Omental fat pad (tissue), 4 donors: ENCODE measurements at places on chromosomes 2 and 18.

DNA sequence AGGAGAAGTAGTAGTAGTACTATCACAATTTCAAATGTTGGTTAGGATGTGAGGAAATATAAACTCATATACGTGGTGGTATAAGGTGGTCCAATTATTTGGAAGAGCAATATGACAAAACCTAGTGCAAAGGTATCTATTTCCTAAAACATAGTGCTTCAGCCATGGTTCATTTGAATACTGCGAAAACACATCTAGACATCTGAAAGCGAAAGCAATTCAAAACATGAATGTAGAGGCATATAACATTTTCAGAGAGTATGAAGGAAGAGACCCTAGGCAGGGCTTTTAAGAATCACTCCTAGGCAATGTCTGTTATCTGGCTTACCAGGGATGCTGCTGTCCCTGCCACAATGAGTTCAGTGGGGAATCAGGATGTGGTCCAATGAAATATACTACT is 1085.8 kb downstream of the TDRD15 start:
- no peak for DNase-seq

- DNase-seq = no peak
Observed at GRCh38 chr18:68104036-68104435, 587.5 kb upstream of the DSEL start.

GRCh38 chr2:173866874-173867618 is 98.1 kb downstream of the SP3 start:
- no peak for DNase-seq

GRCh38 chr18:23066060-23066459 is 69.2 kb upstream of the CABLES1 start:
- DNase-seq = no peak

- DNase-seq = no peak
Observed at GRCh38 chr2:197897960-197898678, 93.7 kb downstream of the PLCL1 start.

DNA sequence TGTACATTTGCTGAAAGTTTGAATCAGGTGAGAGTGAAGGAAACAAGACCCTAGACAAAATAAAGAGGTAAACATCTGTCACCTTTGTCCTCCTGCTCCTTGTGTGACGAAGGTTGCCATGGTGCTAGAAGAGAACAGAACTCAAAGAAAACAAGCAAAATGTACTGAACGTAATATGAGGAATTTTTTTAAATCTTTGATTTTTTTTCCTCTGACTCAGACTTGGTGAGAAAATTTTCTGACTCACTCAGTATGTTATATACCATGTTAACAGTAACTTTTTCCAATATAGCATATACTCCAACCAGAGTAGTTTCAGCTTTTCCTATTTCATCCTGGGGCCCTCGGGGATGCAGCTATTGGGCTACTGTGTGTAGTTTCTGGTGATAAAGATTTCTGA is 2114.6 kb upstream of the PIK3C3 start:
- DNase-seq = no peak

- no peak for DNase-seq
Observed at GRCh38 chr2:16652296-16653082, 13.1 kb downstream of the CYRIA start.

- DNase-seq = no peak
Observed at GRCh38 chr2:119248311-119248710, 24.7 kb downstream of the STEAP3 start.

- DNase-seq = no peak
Observed at GRCh38 chr2:182349268-182349667, 77.6 kb downstream of the PDE1A start.

- no peak for DNase-seq
Observed at GRCh38 chr2:207088839-207089238, 76.9 kb downstream of the KLF7 start.

DNA sequence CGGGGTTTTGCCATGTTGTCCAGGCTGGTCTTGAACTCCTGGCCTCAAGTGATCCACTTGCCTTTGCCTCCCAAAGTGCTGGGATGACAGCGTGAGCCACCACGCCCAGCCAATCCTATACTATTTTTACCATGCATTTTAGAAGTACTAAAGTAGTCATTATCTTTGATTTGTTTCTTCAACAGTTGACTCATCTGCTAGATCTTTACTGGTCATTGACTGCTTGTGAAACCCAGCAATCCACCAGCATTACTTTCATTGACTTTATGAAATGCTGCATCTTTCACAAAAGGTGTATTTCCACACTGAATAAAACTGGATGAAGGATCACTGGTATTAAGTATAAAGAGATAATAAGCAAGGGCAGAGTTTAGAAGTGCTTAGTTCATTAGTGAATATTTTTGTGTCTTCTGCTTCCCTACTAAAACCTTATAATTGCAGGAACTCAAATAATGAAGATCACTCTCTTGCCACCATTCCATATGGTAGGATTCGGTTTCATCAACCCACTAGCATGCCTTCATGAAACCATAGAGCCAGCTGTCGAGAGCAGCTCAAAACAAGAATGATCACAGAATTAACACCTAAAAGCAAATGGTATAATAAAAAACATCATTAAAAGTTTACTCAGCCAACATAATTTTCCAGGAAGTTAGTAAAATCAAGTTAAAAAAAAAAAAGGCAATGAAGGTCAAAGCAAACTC is 33.1 kb downstream of the IRS1 start:
- no peak for DNase-seq

DNA sequence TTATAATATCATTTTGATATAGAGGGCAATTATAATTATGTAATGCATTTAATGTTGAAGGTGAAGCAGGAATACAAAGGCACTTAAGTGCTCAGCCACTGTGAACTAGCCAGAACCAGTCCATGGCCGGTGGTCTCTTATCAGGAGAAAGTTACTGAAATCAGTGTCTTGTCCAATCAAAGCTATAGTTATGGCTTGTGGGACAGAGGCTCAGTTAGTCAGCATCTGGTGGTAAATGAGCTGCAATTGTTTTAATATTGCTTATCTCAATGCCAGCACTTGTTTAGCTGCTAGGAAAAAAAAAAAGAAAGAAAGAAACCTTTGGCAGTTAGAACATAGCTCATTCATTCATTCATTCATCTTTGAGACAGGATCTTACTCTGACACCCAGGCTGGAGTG is 3.8 kb upstream of the ALS2 start:
- no peak for DNase-seq

DNA sequence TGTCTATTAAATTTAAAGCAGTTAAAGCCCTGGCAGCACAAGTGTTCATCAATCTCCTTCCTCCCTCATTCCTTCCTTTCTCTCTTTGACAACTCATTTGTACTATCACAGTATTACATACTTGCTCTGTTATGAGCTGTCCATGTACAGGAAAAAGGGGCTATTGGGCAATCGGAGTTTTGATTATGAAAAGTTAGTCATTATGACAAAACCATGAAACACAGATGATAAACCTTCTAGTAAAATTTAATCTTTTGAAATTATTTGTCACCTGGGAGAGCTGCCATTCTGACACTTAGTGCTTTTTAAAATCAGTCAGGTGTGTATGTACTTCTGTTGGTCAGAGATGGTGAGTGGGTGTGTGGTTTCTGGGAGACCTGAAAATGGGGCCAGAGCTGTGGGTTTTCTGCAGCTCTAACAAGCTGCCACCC is 39.4 kb downstream of the MAP4K4 start:
- no peak for DNase-seq

GRCh38 chr2:208371634-208371935 is 35.0 kb upstream of the PTH2R start:
- no peak for DNase-seq

DNA sequence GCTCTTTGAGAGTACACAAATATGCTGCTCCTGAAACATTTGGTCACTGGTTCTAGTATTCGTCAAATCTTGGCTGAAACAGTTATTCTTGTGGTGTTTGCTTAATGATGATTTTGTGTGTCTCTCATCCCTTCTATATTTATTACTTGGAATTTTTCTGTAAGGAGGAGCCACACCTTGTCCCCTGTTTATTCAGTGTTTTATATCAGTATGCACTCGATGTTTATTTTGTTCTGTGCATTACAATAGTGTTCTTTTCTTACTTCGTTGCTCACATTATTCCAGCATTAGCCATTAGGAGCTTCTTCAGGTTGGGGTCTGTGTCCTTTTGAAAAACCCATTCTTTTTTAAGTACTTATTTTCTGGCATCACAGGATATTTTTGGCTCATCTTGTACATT is 5.1 kb upstream of the RAMP1 start:
- no peak for DNase-seq

DNA sequence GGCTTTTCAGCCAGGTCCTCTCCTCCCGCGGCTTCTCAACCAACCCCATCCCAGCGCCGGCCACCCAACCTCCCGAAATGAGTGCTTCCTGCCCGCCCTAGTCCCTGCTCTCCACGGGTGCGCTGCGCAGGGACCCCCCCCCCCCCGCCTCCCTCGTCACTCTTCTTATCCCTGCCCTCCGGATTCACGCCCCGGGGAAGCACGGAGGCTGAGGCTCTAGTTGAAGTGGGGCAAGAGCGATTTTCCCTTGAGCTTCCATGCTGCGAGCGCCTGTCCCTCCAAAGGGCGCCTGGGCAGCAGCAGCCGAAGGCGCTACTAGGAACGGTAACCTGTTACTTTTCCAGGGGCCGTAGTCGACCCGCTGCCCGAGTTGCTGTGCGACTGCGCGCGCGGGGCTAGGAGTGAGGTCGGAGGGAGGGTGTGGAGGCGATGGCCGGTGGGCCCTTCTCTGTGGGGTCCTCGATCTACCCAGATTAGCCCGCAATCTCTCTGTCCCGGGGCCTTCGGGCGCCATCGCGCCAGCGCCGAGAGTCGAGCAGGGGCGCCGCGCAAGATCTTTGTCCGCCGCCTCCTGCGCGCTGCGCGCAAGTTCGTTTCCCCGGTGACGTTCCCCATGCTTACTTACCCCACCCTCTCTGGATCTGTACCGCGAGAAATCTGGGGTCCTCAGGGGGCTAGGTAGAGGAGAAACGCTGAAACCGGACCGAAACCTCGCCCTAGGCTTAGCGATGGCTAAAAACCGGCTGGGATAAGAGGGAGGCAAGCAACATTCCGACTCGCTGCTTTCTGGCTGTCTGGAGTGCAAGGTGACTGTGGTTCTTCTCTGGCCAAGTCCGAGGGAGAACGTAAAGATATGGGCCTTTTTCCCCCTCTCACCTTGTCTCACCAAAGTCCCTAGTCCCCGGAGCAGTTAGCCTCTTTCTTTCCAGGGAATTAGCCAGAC is 677 bp downstream of the GAD1 start:
- no peak for DNase-seq

GRCh38 chr2:114384441-114384840 is 58.0 kb upstream of the DPP10 start:
- DNase-seq = no peak

DNA sequence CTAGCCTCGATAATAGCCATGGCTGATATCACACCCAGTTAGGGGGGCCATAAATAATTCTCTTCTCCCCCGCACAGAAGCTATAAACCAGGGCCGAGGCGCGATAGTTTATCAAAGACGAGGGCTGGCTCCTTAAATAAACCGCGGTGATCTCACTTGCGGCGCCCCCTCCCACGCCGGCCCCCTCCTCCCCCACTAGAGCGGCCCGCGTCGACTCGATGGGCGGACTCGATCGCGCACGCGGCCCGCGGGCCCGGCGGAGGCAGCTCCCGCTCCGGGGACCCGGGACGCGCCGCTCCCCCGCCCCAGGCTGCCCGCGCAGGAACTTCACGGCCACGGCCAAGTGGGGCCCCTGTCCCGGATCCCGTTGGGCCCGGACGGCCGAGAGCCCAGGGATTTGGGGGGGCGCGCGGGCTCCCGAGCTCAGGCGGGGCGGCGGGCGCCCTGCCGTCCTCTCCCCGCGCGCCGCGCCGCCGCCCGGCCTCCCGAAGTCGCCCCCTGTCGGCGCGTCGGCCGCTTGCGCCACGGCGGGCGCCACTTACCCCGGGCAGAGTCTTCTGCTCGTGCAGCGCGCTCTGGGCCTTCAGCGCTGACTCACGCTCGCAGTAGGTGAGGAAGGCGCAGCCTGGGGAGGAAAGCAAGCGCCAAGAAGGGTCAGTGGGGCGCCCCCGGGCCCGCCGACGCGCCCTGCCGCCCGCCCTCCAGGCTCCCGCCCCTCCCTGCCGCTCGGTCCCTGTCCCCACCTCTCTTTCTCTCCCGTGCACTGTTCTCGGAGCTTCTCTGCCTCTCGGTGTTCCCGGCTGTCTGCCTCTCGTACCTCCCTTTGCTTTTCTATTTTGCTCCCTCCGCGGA is 80.4 kb downstream of the CELF4 start:
- DNase-seq = no peak

DNA sequence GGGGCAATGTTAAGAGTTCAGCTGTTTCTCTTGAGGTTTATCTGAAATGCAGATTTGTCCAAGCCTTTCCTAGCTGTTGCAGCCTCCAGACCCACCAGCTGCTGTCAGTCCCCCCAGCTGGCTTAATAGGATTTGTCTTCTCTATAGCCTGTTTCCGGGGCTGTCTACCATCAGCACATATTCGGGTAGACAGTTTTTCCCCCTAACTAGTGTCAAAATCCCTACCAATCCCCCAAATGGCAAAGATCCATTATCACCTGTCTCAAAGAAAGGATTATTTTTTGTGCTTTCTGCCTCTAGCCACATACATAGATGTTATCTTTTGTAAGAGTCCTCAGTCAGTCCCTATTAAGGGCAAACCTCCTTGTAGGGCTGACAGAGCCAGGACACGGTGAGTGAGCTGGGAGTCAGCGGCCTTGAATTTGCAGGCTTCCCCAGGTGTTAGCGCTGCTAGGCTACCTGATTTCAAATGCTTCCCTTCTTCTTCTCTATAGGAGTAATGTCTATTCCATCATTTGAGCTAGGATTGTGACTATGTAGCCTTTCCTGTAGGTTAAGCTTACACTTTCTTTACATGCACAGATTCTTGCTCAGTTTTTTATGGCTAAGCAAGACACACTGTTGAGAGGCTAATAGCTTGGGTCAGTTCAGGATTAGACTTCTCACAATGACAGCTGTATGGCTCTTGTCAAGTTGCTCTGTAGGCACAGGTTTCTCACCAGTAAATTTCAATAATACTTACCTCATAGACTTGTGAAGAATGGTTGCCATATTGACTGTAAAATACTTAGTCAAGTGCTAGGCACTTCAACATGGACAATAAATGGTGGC is 171.1 kb upstream of the UNC80 start:
- DNase-seq = no peak

GRCh38 chr2:109210431-109211200 is 81.6 kb downstream of the SH3RF3 start:
- no peak for DNase-seq

GRCh38 chr2:164257742-164258141 is 363.5 kb downstream of the GRB14 start:
- DNase-seq = no peak

GRCh38 chr18:78677483-78678317 is 301.9 kb upstream of the SALL3 start:
- DNase-seq = no peak

GRCh38 chr2:164535280-164536025 is 85.8 kb downstream of the GRB14 start:
- DNase-seq = no peak
